ENCODE measurements at places on chromosomes 2 and 18.

DNA sequence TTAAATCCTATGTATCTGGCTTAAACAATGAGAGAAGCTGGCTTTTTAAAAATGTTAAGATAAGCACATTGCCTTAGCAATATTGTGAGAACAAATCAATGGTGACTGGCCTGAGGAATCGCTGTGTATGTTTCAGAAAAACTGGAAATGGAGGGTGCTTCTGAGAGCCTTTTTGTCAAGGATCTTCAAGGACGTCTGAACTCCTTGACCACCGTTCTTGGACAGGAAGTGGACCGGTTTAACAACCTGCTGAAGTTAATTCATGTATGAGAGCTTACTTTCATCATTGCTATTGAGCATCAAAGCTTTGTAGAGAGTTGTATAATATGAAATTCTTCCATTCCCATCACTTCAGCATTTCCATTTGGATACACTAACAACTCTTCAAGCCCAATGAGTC is 72.6 kb downstream of the TRABD2A start:
- no peak for DNase-seq
- no peak overlapping the region for H3K27ac ChIP-seq
- H3K27me3 ChIP-seq: no peaks in the 10 kb centered on the region
- H3K4me1 ChIP-seq: no peaks in the 10 kb centered on the region
- H3K4me3 ChIP-seq: no peak overlapping the region

GRCh38 chr2:234949762-234950434 is 1.9 kb upstream of the SH3BP4 start:
- H3K27ac ChIP-seq: no peak overlapping the region
- peaks cover 5% of the 10 kb centered on the region for H3K4me1 ChIP-seq
- no peaks in the 10 kb centered on the region for H3K36me3 ChIP-seq
- no peak overlapping the region for H3K4me3 ChIP-seq
- peaks cover 12% of the 10 kb centered on the region for H3K27me3 ChIP-seq

- H3K27ac ChIP-seq: no peak overlapping the region
- no peaks in the 10 kb centered on the region for H3K4me1 ChIP-seq
- peak; percentile 31 for DNase-seq
These were observed 326.2 kb upstream of the SOX11 start for GRCh38 chr2:5365871-5366461.

- H3K27me3 ChIP-seq: no peaks in the 10 kb centered on the region
- DNase-seq: no peak
- H3K4me1 ChIP-seq: no peaks in the 10 kb centered on the region
- no peak overlapping the region for H3K27ac ChIP-seq
These were observed 29.1 kb upstream of the PMAIP1 start for GRCh38 chr18:59870623-59871130.

DNA sequence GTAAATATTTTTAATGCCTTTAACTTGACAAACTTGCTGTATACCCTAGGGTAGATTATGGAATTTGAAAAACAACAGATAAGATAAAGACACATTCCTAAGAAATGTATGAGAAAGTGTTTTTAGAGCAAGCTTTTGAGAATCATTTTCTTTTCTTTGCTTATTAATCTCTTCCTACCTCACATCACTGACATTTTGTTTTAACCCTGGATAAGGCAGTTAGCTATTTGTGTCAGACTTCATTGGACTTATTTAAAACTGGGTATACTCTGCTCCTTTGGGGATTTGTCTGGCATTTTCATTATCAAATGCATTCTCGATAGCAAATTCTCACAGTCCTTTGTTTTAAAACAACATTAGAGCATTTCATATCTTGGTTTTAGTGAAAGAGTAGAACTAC is 17.2 kb downstream of the EML4 start:
- no peaks in the 10 kb centered on the region for H3K27me3 ChIP-seq
- no peak overlapping the region for H3K4me3 ChIP-seq
- DNase-seq: no peak
- H3K27ac ChIP-seq: no peak overlapping the region
- H3K36me3 ChIP-seq: no peaks in the 10 kb centered on the region
- no peaks in the 10 kb centered on the region for H3K4me1 ChIP-seq

DNA sequence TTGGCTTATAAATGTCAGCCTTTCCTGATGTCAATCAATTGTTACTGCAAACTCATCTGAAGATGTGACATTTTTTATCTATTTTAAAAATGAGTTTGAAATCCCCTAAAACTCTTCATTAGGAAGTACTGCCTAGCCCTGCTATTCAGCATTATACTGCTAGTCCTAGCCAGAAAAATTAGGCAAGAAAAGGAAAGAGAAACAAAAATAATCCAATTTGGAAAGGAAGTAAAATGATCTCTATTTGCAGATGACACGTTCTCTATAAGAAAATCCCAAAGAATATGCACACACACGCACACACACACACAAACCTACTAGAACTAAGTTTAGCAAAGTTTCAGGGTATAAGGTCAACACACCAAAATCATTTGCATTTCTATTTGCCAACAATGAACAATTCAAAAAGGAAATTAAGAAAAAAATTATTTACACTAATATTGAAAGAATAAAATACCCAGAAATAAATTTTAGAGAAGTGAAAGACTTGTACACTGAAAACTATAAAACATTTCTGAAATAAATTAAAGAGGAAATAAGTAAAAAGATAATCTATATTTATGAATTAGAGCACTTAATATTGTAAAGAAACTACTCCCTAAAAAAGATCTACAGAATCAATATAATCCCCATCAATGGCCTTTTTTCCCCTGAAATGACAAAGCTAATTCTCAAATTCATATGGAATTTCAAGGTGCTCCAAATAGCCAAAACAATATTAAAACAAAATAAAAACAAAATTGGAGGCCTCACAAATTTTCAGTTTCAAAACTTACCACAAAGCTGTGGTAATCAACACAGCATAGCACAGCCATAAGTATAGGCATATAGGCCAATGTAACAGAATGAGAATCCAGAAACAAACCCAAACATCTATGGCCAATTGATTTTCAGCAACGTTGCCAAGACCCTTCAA is 433.7 kb upstream of the TRIB2 start:
- no peaks in the 10 kb centered on the region for H3K4me1 ChIP-seq
- no peak for DNase-seq
- H3K27me3 ChIP-seq: no peaks in the 10 kb centered on the region
- H3K27ac ChIP-seq: no peak overlapping the region
- H3K36me3 ChIP-seq: no peaks in the 10 kb centered on the region
- H3K4me3 ChIP-seq: no peak overlapping the region

DNA sequence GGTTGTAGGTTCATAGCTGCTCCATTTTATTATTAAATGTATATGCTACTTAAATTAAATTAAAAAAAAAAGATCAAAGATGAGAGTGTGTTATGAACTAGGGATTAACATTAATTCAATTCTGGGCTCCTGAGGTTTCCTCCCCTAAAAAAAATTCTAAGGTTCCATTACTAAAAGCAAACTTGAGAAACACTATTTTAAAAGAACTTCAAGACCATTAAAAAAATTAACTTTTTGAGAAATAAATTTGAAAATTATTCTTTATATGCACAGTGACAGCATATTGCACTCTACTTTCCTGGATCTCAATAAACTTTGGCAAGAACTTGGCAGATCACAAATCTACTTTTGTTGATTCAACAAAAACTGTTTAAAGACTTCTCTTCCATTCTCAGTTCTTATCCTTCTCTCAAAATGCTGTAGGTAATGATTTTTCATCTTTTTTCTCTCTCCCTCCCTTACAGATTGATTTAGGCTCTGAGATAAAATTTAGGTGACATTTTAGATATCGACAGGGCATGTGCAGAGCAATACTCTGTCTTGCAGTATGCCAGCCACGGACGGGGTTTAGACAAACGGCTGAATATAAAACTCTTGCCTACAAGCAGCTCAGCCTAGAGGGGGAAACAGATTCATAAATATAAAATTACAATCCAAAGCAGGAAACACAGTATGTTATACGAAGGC is 592 bp upstream of the MARS2 start:
- peak overlapping the region; percentile 78 for H3K4me3 ChIP-seq
- peak overlapping the region; percentile 81 for H3K27ac ChIP-seq
- no peaks in the 10 kb centered on the region for H3K27me3 ChIP-seq
- DNase-seq: no peak

DNA sequence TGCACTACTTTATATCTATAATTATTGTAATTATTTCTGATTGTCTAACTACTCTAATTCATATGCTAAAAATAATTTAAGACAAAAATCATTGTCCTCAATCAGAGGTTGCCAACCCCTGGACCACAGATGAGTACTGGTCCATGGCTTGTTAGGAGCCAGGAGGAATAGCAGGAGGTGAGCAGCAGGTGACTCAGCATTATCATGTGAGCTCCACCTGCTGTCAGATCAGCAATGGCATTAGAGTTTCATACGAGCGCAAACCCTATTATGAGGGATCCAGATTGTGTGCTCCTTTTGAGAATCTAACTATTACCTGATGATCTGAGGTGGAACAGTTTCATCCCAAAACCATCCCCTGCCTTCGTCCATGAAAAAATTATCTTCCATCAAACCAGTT is 1434.4 kb downstream of the LRP1B start:
- no peaks in the 10 kb centered on the region for H3K27me3 ChIP-seq
- no peaks in the 10 kb centered on the region for H3K4me1 ChIP-seq
- H3K36me3 ChIP-seq: no peaks in the 10 kb centered on the region
- H3K4me3 ChIP-seq: no peak overlapping the region
- no peak overlapping the region for H3K27ac ChIP-seq

DNA sequence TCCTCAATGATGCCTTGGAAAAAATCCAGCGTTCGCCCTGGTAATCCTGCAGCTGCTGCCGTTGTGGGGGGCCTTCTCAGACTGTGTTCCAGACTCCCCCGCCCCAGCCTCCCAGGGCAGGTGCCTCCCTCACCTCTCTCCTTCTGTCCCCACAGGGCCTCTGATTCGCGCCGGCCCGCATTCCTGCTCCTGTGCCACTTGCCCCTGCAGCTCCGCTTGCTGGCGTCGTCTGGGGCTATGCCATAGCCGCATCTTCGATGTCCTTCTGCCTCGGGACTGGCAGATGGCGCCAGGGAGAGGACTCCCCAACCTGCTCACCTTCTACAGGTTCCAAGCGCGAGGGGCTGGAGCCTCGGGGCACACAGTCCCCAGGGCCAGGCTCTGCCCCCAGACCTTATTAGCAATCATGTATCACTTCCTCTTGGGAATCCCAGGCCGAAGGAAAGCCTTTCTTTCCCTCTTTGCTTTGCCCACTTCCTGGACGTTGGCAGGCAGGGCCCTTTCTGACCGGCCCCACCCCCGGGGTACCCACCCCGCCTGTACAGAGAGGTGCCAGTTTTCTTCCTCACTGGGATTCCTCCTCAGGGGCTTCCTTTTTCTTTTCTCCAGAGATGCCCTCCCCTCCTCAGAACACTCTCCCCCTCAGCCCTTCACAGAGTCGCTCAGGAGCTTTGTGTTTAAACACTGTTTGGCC is 4.4 kb downstream of the SPATA3 start:
- H3K27ac ChIP-seq: no peak overlapping the region

DNA sequence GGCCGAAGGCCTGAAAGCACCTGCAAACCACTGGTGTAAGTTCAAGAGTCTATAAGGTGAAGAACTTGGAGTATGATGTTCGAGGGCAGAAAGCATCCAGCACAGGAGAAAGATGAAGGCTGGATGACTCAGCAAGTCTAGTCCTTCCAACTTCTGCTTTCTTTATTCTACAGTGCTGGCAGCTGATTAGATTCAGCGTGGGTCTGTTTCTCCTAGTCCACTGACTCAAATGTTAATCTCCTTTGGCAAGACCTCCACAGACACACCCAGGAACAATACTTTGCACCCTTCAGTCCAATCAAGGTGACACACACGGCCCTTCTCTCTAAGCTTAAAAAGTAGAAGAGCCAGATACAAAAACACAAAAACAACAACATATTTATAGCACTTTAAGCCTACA is 43.4 kb downstream of the NMS start:
- no peak overlapping the region for H3K27ac ChIP-seq
- H3K4me3 ChIP-seq: no peak overlapping the region
- no peaks in the 10 kb centered on the region for H3K27me3 ChIP-seq
- no peaks in the 10 kb centered on the region for H3K4me1 ChIP-seq
- no peaks in the 10 kb centered on the region for H3K36me3 ChIP-seq

GRCh38 chr2:127024769-127025358 is 82.1 kb downstream of the BIN1 start:
- H3K27ac ChIP-seq: no peak overlapping the region
- DNase-seq: no peak
- H3K4me3 ChIP-seq: peak overlapping the region; percentile 44
- H3K27me3 ChIP-seq: peaks cover 26% of the 10 kb centered on the region

- H3K27me3 ChIP-seq: no peaks in the 10 kb centered on the region
- DNase-seq: no peak
- no peaks in the 10 kb centered on the region for H3K4me1 ChIP-seq
- H3K27ac ChIP-seq: no peak overlapping the region
These were observed 104.0 kb downstream of the TSHZ1 start for GRCh38 chr18:75314606-75315005.

- no peak overlapping the region for H3K4me3 ChIP-seq
- peak; percentile 59 for DNase-seq
- peaks cover 69% of the 10 kb centered on the region for H3K4me1 ChIP-seq
- peak overlapping the region; percentile 93 for H3K27ac ChIP-seq
- no peaks in the 10 kb centered on the region for H3K36me3 ChIP-seq
These were observed 126.6 kb upstream of the PPP1CB start for GRCh38 chr2:28624793-28625701.

DNA sequence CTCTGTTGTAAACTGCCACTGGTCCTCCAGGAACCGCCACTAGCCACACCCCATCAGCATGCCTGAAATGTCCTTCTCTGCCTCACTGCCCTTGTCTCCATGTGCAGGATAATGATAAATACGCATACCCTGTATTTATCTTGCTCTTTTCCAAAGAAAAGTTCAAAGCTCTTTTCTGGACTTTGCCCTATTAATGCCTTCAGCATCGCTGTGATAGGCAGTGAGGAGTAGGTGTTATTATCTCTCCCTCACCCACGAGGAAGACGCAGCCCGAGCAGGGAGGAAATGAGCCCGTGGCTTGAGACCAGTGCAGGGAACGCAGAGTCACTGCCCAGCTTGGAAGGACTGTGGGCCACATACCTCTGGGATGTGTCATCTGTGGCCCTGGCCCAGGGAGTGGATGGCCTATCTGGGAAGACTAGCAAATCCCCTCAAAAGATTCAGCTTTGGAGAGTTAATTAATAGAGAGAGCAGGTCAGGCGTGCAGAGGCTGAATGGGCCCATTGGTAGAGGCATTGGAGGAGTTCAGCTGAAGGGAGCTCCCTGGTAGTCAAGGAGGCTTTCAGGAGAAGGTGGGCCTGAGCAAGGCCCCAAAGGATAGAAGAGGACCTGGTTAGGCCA is 39.5 kb upstream of the MCFD2 start:
- peak overlapping the region; percentile 84 for H3K27ac ChIP-seq
- no peaks in the 10 kb centered on the region for H3K27me3 ChIP-seq
- H3K4me3 ChIP-seq: no peak overlapping the region
- peaks cover 20% of the 10 kb centered on the region for H3K4me1 ChIP-seq
- H3K36me3 ChIP-seq: peaks cover 6% of the 10 kb centered on the region

Measured in gastrocnemius medialis (tissue), 4 donors.